ENCODE measurements at places on chromosomes 7 and 10. TPM values are rescaled to one million over a fixed set of nuclear protein-coding genes. Genes with fewer than 3 reads are reported as not detected.
A peak's percentile ranks its signal among the peaks of the same experiment; 100 is the strongest.

CLRN3 gene
- 0.98 TPM for total RNA-seq

BMPER gene
- 2.0 TPM for total RNA-seq

ODAD2 gene
- not detected for total RNA-seq

GRCh38 chr10:71547876-71548846 is 151.4 kb downstream of the CDH23 start:
- no peaks in the 10 kb centered on the region for H3K4me1 ChIP-seq
- H3K27ac ChIP-seq: no peak overlapping the region
- no peaks in the 10 kb centered on the region for H3K36me3 ChIP-seq
- H3K27me3 ChIP-seq: no peaks in the 10 kb centered on the region

NEURL1 gene
- total RNA-seq: 0.33 TPM

GOLGA7B gene
- total RNA-seq: 3.2 TPM

GRCh38 chr7:105389889-105390288 is 1.2 kb upstream of the SRPK2 start:
- H3K4me1 ChIP-seq: no peaks in the 10 kb centered on the region
- no peaks in the 10 kb centered on the region for H3K36me3 ChIP-seq
- no peak overlapping the region for H3K27ac ChIP-seq
- H3K27me3 ChIP-seq: no peaks in the 10 kb centered on the region
- no peak overlapping the region for H3K4me3 ChIP-seq

DNA sequence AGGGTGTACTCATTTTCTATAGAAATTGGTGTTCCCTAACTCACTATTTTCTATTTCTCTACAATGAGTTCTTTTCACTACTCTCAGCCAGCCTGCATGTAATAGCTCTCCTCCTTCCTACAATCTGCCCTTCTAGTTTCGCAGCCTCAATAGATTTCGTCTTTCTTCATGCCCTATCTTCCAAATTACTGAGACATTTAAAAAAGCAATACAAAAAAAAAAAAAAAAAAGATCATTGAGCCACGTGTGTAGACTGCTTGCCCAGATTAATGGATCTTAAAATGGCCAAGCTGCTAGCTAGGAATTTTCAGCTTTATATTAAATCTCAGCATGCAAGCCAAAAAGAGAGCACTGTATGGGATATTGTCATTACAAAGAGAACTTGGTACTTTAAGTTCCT is 55.5 kb downstream of the ZNF277 start:
- H3K4me1 ChIP-seq: no peaks in the 10 kb centered on the region
- no peak for DNase-seq
- H3K27me3 ChIP-seq: no peaks in the 10 kb centered on the region

- no peak overlapping the region for H3K4me3 ChIP-seq
- H3K36me3 ChIP-seq: no peaks in the 10 kb centered on the region
- DNase-seq: no peak
- no peaks in the 10 kb centered on the region for H3K27me3 ChIP-seq
- H3K4me1 ChIP-seq: no peaks in the 10 kb centered on the region
- peak overlapping the region; percentile 11 for H3K27ac ChIP-seq
Measured at GRCh38 chr7:148563583-148564274, 26.8 kb upstream of the C7orf33 start.

DNA sequence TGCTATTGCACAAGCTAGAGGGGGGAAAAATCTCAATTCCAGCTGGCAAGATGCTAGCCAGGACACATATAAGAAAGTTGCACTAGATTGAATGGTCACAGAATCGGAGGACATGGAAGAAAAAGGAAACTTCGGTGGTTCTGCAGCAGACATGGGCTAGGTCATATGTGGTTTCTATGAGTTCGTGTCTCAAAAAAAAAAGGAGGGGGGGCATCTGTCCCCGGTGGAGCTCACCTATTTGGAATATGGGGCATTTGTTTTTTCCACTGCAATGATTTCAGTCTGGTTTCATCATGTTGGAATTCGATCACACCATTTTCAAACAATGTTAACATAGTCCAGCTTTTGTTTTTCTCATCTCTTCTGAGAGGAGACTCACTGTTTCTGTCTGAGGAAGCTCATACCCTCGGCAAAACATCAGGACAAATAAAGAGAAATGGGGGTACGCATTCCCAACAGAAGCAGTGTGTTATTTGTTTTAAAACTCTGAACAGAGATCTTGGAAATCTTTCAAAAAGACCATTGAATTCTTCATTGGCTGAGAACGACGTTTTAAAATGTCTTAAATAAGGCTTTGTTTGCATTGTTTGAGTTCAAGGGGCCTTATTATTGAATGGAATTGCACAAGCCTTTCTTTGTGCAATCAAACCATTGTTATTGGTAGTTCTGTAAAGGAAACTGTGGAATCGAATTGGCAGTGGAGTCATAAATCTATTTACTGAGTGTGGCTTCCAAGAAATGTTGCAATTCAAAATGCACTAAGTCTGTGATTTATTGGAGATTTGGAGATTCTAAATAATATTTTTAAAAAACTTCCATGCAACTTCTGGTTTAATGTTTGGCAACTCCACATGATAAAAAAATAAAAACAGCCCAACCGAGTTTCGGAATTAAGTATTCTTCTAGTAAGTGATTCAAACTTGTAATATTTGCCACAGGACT is 173.2 kb downstream of the RTKN2 start:
- H3K36me3 ChIP-seq: peaks cover 9% of the 10 kb centered on the region
- peak overlapping the region; percentile 71 for H3K27ac ChIP-seq
- DNase-seq: no peak
- peaks cover 7% of the 10 kb centered on the region for H3K4me1 ChIP-seq

Data from breast epithelium (tissue), 4 donors.